ENCODE measurements at places on chromosomes 2 and 18. TPM values are rescaled to one million over a fixed set of nuclear protein-coding genes. Genes with fewer than 3 reads are reported as not detected.
A peak's percentile ranks its signal among the peaks of the same experiment; 100 is the strongest.

DNA sequence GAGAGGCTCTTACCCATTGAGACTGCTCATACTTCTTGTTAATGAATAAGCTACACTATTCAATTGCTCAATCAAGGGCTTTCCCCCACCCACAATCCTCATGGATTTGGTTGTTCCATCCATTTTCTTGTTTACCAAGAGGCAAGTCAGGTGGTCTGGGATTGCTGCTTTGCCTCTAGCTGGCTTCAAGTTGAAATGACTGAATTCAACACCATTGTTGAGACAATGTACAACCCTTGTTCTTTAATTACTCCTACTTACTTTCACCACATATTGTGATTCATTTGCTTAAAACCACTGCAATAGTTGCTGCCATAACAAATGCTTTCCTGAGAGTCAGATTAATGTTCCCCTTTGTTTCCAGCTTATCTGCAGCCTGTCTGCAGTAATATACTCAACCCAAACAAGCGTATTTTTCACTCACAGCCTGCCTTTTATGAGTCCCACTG, 532.2 kb downstream of the RIT2 start:
- DNase-seq = no peak

GRCh38 chr2:69082430-69082997, 69.5 kb downstream of the ANTXR1 start:
- DNase-seq = peak; percentile 80

- peak; percentile 80 for DNase-seq
Observed at GRCh38 chr2:190881598-190882410, 1.2 kb downstream of the GLS start.

- DNase-seq = no peak
Observed at GRCh38 chr2:66387016-66387753, 47.7 kb upstream of the MEIS1 start.

- no peak for DNase-seq
Observed at GRCh38 chr18:48000701-48001100, 70.2 kb upstream of the SMAD2 start.

GRCh38 chr2:210562502-210563080, 6.2 kb downstream of the CPS1 start:
- DNase-seq = no peak

DNA sequence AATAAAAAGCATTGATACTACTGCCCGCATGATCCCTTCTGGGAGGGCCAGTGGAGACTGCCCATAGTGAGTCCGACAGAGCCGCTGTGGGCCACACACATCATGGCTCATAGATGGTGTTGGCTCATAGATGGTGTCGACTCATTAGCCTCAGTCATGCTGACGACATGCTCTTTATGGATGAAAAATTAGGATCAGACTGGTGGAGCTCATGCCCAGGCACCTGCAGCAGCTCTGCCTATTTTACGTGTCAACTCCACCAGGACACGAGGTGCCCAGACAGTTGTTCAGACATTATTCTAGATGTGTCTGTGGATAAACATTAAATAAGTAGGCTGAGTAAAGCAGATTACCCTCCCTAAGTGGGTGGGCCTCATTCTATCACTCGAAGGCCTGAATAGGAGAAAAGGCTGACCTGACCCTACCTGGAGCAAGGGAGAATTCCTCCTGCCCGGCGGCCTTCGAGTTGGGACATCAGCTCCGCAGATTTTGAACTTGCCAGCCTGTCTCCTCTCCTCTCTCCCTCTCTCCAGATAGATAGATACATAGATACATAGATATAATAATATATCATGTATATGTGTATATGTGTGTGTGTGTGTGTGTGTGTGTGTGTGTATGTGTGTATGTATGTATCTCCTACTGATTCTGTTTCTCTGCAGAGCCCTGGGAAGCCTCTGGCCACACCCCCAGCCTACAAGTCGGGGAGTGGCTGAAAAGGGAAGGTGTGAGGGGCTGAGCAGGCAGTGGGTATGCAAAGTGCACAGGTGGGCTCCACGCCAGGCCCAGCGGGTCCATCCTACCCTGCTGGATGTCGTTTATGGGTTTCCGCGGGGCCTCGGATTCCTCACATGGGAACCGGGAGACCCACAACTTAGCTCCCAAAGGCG, 13.6 kb upstream of the TEX51 start:
- no peak for DNase-seq

- DNase-seq = no peak
Observed at GRCh38 chr2:205465791-205466190, 216.5 kb upstream of the NRP2 start.

- DNase-seq = no peak
Observed at GRCh38 chr2:45605116-45605515, 6.0 kb downstream of the SRBD1 start.

- DNase-seq = no peak
Observed at GRCh38 chr2:71965530-71965929, 182.1 kb downstream of the CYP26B1 start.

- DNase-seq = no peak
Observed at GRCh38 chr2:235607546-235608199, 113.8 kb downstream of the AGAP1 start.

GRCh38 chr18:11163665-11164064, 14.3 kb upstream of the PIEZO2 start:
- no peak for DNase-seq

- no peak for DNase-seq
Observed at GRCh38 chr2:241459520-241459919, 48.9 kb downstream of the STK25 start.

GRCh38 chr18:47931718-47932103, 1.3 kb upstream of the SMAD2 start:
- peak; percentile 30 for DNase-seq

- DNase-seq = no peak
Observed at GRCh38 chr2:240886678-240887609, 9.0 kb downstream of the MAB21L4 start.

DNA sequence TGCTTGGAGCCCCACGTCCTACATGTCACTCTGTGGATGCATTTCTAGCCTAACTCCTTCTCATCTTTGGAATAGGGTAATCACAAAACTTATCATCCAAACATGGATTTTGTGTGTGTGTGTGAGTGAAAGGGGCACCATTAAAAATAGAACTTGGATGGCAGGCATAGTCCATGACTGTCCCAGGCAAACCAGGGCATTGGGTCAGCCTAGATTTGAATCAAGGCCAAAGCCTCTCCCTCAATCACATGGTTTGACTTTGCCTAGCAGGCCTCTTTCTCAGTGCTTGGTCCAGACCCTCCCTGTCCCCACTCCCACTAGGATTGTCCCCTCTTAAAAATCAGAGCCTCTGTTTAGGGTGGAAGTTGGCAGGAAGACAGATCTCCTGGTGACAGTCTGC, 67.4 kb upstream of the BCL2L11 start:
- no peak for DNase-seq

DNA sequence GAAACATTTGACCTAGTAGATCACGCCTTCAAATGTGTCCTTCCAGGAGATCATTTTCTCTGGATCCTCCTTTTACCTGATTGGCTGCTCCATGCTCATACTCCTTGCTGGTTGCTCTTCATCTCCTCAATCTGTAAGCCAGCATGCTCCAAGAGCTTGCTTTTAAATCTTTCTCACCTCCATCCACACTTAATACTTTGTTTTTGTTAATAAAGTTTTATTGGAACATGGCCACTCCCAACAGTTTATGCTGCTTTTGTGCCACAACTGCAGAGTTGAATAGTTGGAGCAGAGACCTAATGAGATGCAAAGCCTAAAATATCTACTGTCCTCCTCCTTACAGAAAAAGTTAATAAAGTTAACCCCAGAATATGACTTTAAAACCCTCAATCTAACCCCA, 60.0 kb downstream of the KLHL14 start:
- DNase-seq = no peak

GRCh38 chr2:73072416-73072815, 904 bp upstream of the SFXN5 start:
- DNase-seq = no peak

DNA sequence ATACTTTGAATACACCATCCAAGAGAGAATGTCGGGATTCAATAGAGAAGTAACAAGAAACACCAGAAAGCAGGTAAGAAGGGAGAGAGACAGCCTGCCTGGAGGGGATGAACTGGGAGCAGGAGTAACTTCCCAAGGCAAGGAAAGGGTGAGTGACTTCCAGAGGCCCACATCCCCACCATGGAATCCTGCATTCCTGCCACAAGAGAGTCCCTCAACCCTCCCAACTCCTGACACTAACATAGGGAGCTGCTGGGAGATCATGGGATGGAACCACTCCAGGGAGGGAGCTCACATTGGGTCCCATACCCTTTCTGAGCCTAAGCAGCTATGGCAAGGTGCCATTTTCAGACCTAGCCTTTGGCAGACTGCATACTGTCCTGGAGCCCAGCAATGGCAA, 5.5 kb upstream of the TMEM163 start:
- no peak for DNase-seq

GRCh38 chr2:118527571-118527970, 319.9 kb downstream of the EN1 start:
- DNase-seq = peak; percentile 1

DNA sequence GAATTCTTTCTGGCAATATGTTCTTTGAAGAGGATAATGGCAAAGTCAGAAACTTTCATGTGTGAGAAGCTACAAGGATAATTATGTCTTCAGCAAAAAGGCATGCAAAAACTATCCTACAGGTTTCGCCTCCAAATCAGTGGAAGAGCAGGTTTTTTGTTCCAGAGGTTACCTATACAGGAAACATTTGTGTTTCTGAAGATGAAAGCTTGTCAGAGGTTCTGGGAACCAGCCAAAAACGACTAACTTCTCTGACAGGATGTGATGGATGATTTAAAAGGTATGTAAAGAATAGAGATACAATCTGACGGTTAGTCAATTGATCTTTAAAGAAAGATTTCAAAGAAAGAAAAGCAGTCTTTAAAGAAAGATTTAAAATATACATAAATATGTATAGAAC, 37.6 kb downstream of the RND3 start:
- DNase-seq = no peak

GRCh38 chr2:158228943-158229508, 127.3 kb downstream of the UPP2 start:
- DNase-seq = no peak

DNA sequence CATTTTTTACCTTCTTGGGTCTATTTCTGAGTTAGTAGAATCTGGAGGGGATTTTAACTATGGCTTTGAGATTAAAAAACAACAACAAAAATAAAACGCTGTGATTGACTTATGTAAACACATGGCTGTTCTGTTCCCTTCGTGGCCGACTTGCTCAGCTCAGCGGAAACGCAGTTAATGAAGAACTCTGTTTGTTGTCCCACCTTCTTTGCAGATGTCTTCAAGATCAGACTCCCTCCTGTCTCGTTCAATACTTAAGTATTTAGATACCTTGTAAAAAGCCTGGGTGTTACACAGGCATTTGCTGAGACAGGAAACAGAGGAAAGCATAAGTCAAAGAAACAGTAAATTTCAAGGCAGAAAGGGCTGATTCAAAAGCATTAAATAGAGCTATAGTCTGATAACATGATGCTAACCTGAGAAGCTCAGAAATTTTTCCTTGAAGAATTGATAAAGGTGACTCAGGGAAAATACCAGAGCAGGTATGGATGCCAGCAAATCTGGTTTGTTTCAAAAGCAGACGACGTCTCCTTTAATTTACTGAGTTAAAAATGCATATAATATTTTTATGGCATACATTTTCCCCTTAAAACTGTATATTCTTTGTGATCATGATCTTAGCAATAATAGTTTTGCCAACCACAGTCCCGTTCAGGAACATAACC, 21.7 kb upstream of the POLI start:
- DNase-seq = no peak

DNA sequence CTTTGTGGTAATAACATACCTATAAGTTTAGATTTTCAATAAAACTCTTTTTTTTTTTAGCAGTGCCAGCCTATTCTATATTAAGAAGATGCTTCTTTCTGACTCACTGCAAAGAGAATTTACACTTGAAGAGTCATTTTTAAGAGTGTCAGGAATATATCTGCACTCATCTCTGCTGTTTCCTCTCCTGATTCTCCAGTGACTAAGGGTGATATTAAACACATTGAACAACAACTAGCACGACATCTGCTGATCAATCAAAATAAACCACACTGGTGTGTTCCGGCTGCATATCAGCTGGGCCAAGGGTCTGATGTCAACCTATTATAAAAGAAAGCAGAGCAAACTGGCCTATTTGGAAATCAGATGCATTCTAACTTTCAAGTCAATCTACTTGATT, 15.0 kb downstream of the RAB27B start:
- DNase-seq = peak; percentile 41

- DNase-seq = no peak
Observed at GRCh38 chr2:10629819-10630532, 59.8 kb downstream of the NOL10 start.

GRCh38 chr2:241991299-241991698, 121.8 kb downstream of the RTP5 start:
- DNase-seq = no peak

SERPINB3 gene
- not detected for total RNA-seq

CHN1 gene
- total RNA-seq = 43.0 TPM

KIF5C gene
- total RNA-seq = 0.16 TPM

LYG2 gene
- not detected for total RNA-seq

PTPN2 gene
- 46.6 TPM for total RNA-seq

RGPD3 gene
- 0.16 TPM for total RNA-seq

RIT2 gene
- total RNA-seq = not detected

B3GNT7 gene
- total RNA-seq = not detected

ZSWIM2 gene
- total RNA-seq = 0.16 TPM

UGP2 gene
- 92.4 TPM for total RNA-seq

PARD3B gene
- total RNA-seq = 9.7 TPM

LINC00305 gene
- not detected for total RNA-seq

NIFK gene
- 55.0 TPM for total RNA-seq
